MV-4-11 (cell line): ENCODE measurements at places on chromosomes 5 and 9.

- DNase-seq: no peak
Measured at GRCh38 chr5:112201141-112201540, 217.9 kb downstream of the EPB41L4A start.

- no peak for DNase-seq
Measured at GRCh38 chr5:136038635-136039034, 9.8 kb downstream of the TGFBI start.

- no peak for DNase-seq
Measured at GRCh38 chr5:74232276-74232675, 408.3 kb downstream of the ENC1 start.

- DNase-seq: no peak
Measured at GRCh38 chr9:105091004-105091640, 153.3 kb upstream of the SLC44A1 start.

- no peak for DNase-seq
Measured at GRCh38 chr5:170971-171800, 20.1 kb upstream of the LRRC14B start.

- DNase-seq: no peak
Measured at GRCh38 chr5:55583578-55583977, 48.8 kb upstream of the PLPP1 start.

DNA sequence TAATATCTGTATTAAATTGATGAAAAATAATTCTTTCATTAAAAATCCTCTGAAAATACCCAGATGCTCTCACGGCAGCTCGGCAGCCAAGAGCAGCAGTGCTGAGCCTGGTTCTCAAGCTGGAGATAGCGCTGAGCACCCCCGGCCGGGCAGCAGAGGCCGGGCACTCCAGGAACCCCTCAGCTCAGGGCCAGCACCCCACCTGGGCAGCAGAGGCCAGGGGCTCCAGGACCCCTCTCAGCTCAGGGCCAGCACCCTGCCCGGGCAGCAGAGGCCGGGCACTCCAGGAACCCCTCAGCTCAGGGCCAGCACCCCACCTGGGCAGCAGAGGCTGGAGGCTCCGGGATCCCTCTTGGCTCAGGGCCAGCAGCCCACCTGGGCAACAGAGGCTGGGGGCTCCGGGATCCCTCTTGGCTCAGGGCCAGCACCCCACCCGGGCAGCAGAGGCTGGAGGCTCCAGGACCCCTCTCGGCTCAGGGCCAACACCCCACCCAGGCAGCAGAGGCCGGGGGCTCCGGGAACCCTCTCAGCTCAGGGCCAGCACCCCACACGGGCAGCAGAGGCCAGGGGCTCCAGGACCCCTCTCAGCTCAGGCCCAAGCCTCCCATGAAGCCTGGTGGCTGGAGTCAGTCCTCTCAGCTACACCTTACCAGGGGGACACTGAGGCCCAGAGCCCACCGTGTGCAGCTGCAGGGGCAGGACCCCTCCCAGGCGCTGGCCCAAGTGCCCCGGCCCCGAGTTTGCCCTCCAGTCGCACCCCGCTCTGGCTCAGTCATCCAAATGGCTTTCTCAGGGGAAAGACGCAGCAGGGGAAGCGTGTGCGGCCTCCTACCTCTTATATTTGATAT, 21.7 kb downstream of the CLPTM1L start:
- DNase-seq: no peak

DNA sequence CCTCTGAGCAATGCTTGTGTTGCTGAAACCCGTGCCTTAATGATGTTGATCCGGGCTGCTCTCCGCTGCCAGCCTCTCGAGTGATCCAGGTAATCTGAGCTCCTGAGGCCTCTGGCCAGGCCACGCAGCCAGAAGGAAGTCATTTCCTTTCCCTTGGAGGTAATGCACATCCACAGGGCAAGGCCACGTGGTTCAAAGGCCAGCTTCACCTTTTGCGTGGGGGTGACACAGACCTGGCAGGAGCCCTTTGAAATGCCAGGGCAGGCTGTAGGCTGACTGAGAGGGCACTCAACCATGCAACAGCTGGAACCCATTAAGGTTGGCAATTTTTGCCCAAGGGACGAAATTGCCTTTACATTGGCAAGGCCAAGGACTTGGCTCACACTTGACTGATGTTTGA, 80.4 kb downstream of the LIX1 start:
- DNase-seq: no peak

- DNase-seq: peak; percentile 72
Measured at GRCh38 chr5:134525683-134526482, 413 bp downstream of the JADE2 start.

- no peak for DNase-seq
Measured at GRCh38 chr5:60370508-60370907, 329.5 kb downstream of the DEPDC1B start.

- no peak for DNase-seq
Measured at GRCh38 chr5:3198074-3198449, 397.6 kb upstream of the IRX1 start.

DNA sequence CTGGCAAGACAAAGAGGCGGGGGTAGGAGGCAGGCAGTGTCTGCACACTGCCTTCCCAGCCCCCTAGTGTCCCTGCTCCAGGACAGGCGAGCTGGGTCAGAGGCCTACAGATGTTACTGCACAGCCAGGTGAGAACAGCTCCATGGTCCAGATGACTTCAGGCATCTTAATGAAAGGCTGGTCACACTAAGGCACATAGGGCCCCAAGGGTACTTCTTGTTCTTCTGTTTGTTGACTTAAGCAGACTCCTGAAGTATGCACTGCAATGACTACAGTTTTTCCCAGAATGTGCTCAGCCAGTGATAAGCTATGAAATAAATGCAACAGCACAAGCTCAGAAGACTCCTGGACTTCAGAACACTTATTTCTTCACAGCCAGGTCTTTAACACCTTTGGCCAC, 27.4 kb downstream of the ATPSCKMT start:
- no peak for DNase-seq
